ENCODE measurements at places on chromosomes 7 and 10.

- no peak for DNase-seq
These were observed 19.5 kb upstream of the ABCB5 start for GRCh38 chr7:20595971-20596370.

DNA sequence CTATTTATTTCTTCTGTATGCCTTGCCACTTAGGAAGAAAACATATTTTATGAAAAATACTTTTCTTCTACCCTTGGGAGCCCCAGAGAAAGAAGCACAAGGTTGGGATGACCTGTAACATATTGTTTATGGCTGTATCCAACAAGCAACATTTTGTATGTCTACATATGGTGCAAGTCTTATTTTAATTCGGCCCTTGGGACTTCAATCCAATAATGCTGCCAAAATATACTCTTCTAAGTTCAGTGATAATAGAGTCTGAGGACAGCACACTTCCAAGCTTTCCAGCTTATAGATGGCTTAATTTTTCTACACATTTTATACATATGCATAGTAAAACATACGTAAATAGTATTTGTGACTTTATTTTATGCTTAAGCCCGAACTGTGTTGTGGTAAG is 318.5 kb upstream of the SEMA3A start:
- DNase-seq: peak; percentile 83

- no peak for DNase-seq
These were observed 22.2 kb upstream of the SH2B2 start for GRCh38 chr7:102264367-102264891.

DNA sequence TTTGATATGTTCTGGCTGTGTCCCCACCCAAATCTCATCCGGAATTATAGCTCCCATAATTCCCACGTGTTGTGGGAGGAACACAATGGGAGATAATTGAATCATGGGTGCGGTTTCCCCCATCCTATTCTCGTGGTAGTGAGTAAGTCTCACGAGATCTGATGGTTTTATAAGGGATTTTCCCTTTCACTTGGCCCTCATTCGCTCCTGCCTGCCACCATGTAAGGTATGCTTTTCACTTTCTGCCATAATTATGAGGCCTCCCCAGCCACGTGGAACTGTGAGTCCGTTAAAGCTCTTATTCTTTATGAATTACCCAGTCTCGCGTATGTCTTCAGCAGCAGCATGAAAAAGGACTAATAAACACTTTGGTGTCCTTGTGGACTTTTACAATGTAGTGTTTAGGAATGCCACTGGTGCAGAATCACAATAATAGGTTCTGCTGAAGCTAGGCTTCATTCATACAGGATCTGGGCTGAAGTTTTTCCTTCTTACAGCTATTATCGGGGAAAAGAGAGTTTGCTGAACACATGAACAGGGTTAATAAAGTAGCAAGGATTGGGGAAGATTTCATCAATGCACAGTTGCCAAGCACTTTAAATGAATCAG is 74.3 kb downstream of the CPED1 start:
- no peak for DNase-seq

DNA sequence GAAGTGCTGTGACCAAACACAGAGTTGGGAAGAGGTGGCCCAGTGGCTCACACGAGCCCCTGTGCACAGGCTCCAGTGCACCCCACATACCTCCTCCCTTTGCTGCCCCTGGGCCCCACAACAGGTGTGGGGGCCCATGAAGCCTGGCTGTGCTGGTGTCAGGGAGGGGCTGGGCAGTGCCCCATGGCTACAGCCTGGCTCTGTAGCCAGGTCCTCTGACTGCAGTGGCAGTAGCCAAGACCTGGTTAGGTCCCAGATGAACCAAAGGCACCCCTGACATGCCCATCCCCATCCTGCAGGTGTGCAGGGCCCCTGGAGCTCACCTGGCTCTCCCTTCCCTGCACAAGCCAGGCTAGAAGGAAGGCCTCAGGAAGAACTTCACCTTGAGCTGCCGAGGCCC is 176.3 kb downstream of the GRID1 start:
- no peak for DNase-seq

GRCh38 chr7:89029864-89030263 is 234.3 kb upstream of the TEX47 start:
- no peak for DNase-seq

DNA sequence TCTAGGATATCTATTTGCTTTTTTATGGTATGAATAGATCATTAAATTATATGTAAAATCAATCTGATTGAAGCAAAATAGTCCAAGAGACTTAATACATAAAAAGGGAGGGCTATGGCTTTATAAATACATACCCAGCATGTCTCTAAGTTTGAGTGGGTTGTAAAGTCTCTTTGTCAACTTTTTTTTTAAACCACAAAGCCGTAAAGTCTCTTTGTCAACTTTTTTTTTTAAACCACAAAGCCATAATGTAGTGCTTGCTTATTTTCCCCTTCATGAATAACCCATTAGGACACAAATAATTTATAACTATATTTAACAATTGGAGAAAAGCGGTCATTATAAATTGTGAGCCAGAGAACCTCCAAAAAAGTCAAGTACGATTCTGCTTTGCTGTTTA is 5.7 kb downstream of the HECTD2 start:
- no peak for DNase-seq

GRCh38 chr7:12754179-12754578 is 66.7 kb downstream of the ARL4A start:
- no peak for DNase-seq

GRCh38 chr10:64630534-64630933 is 1109.3 kb downstream of the REEP3 start:
- DNase-seq: peak; percentile 39

GRCh38 chr7:137747359-137748031 is 99.3 kb downstream of the DGKI start:
- no peak for DNase-seq

DNA sequence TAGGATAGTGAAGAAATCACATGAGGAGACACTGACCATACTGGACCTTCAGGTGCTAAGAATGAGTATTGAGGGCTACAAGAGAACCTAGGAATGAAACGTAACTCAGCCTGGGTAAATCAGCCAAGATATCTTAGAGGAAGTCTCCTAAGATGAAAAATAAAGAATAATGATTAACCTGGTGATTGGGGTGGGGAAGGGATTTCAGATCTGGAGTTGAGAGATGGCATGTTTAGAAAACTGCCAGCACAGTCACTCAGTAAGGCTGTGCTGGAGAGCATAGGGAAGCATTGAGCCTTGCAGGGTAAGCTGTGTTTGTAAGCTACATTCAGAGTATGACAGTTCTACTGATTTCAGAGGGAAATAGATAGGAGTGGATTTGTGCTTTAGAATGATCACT is 1.9 kb upstream of the MALRD1 start:
- DNase-seq: no peak

GRCh38 chr7:116113310-116113709 is 82.7 kb upstream of the TFEC start:
- no peak for DNase-seq

DNA sequence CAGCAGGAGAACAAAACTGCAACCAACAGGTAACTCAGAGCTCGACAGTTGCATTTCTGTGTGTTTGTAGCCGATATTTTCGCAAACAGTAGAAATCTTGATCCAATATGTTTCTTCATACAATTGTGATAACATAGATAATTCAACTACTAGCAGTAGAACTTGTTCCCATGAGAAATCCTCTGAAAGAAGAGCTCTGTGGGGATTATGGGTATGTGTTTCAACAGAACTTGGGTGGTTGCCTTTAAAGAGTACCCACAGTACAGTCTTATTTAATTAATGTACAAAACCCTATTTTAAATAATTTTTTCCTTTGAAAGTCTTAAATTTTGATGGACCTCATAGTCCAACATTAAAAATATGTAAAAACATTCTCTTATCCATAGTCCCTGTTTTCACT is 266.1 kb downstream of the PARD3 start:
- no peak for DNase-seq

- DNase-seq: no peak
These were observed 173.1 kb downstream of the HPSE2 start for GRCh38 chr10:99062591-99062990.

DNA sequence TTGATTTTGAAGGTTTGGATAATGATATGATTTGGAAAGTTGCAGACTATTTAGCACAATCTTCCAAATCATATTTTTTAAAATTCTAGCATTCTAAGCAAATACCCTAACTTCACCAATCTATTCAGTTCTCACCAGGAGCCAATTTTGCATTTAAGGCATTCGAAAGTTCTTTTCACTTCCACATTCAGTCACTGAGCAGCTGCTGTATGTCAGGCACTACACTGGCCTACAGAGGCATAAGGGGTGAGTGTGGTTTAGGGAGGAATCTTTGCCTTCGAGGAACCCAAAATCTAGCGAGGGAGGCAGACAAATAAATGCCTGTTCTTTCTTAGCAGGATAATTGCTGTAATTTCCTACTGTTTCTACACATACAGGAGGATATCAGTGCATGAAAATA is 10.7 kb upstream of the UCN3 start:
- no peak for DNase-seq

- no peak for DNase-seq
These were observed 130.3 kb downstream of the SDK1 start for GRCh38 chr7:3431306-3431705.

DNA sequence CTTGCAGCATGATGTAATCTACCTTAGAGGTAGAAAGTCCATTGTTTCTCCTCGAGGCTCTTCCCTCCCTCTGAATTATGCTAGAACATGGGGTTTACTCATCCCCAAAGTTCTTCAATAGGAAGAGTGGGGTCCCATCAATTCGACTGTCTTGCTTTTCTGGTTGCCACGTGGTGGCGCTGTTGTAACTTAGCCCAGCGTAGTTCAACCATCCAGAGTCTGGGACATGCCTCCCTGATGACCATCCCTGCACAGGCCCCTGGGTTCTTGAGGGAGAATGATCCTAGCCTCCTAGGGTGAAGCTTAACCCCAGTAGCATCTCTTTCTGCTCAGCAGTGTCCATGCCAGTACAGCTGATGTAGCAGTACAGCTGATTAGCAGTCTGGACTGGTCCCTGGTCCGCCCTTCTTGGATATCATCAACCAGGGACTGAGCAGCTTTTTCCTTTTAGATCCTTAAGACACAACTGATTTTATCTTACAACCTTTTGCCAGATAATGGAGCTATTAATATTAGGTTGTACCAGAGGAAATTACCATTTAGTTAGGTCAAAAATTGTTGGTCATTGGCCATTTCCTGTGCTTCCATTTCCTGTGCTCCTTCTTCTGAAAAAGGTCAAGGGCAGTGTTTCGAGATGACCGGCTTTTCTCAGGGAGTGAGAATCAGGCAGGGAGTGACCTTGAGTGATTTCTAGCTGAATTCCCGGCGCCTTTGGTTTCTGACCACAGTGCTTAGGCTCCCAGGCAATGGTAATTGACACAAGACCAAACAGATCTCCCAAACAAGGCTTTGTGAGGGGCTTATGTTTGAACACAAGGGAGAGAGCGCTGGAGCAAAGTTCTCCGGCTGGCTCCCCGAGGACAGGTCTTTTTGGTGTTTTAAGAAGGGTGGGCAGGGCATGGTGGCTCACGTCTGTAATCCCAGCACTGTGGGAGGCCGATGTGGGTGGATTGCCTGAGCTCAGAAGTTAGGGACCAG is 65.4 kb downstream of the TACC2 start:
- no peak for DNase-seq

GRCh38 chr7:111787741-111788140 is 225.4 kb upstream of the IMMP2L start:
- DNase-seq: no peak

DNA sequence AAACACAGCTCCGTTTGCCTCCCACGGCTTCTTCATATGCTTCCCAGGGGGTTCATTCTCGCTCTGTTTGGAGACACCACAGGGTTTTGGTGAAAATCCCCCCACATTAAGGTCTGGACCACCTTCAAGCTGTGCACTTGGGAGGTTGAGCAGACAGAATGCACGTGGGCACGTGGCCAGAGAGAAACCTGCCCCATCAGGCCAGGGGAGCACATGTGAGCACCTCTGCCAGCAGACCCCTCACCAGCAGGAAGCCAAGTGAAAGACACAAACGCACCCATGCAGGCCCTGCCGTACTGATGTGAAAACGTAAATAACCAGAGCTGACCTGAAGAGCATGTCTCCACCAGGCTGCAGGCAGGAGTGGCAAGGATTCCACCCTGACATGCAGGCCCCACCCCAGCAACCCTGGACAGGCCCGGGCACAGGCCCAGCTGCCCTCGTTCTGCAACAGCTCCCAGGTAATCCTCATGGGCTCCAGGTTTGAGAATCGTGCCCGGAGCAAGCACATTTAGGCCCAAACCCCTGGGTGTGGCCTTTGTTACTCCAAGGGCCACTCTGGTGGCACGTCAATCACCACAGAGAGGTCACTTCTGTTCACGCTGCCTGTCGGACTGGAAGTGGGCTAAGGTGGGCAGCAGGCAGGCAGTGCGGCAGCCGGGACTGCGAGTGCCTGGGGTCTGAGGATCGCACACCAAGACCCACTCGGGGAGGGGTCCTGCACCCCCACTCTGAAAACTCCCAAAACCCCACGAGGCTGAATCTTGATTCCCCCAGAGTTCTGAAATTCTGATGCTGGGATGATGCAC is 184.4 kb downstream of the PTPRN2 start:
- DNase-seq: no peak

GRCh38 chr10:3787016-3787400 is 2.0 kb upstream of the KLF6 start:
- DNase-seq: no peak

DNA sequence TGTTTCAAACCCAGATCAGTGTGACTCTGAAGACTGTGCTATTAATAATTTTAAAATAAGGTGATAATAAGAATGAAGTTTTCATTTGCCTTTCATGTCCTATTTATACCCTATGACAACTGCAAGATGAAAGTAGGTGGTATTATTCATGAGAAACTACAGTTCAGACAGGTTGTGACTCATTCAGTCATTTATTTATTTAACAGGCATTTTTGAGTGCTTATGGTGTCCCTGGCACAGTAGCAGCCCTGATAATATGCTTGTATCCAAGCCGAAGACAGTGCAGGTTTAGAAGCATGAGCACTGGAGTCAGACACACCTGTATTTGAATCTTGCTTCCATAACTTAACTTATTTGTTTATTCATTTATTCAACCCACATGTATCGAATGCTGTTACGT is 87.1 kb downstream of the FZD1 start:
- DNase-seq: no peak

DNA sequence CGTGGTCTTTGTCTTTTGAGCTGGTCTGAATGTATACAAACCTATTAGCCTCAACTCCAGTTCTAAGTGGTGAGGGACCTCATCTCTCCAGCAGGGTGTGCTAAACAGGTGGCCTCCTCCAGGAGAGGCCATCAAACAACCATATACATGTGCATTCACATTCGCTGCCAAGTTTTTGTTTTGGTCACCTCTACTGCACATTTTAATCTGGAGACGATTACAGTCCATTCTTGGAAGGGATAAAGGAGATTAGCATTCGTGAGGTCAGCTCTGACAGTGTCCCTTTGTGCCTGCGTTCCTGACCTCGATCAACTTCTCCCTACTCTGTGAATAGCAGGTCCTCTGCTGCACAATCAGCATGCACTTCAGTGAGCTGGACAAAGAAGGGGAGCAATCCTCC is 60.8 kb downstream of the RHOBTB1 start:
- DNase-seq: no peak

GRCh38 chr7:32255036-32255435 is 184.8 kb upstream of the PDE1C start:
- no peak for DNase-seq

GRCh38 chr7:131431756-131432155 is 104.1 kb downstream of the MKLN1 start:
- DNase-seq: no peak

DNA sequence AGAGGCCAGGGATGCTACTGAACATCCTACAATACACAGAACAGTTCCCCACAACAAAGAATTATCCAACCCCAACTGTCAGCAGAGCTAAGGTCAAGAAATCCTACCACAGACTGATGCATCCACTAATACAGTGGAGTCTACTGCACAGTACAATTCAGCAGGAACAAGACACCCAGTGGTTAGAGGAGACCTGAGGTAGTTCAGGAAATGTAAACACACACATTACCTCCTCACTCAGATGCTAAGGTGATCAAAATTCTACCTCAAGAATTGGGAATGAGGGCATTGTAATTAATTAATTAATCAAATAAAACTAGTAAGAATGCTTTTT is 91.4 kb downstream of the ZFAND4 start:
- DNase-seq: no peak
